ENCODE measurements at places on chromosomes 13 and 19.

DNA sequence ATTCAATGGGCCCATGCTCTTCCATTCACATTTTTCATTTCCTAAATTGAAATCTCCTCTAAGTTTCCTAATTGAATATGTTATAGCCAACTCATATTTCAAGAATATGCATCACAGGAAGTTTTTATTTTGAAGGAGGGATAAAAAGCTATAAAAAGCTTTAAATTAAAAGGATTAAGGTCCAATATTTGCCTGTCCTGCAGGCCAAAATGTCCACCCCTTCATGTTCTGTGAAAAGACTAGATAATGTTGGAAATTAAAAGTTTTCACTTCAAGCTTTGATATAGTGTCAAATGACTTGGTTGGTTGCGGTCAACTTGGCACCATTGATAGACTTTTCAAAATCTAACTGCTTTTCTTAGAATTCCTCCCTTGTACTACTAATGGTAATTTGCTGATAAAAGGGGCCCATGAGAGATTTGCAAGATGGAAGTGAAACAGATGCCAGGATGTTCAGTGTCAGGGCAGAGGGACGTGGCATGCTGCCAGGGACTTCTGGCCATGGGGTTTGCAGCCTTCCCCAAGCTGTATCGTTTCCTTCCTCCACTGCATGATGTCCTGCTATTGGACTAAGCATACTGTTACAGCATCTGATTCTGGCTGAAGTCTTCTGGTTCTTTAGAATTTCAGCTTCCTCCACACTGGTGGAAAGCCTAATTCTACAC is 547.3 kb upstream of the MIR17HG start:
- no peak for DNase-seq

DNA sequence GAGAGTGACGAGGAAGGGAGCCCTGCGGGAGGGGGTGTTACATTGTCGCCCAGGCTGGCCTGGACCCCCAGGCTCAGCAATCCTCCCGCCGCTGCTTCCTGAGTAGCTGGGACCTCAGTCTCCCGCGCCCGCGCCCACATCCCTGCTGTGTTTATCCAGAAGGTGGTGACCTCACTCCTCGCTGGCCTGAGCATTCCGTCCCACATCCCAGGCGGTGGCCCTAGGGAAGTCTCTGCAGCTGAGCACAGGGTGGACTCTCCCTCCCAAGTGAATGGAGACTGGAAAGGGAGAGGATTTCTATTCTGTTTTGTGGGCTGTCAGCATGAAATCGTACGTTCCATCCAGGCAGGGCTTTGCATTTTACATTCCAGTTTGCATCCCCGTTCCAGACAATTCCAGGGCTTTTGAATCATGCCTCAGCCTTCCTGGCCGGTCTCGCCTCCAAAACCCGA is 401 bp upstream of the ZNF765 start:
- DNase-seq: no peak

DNA sequence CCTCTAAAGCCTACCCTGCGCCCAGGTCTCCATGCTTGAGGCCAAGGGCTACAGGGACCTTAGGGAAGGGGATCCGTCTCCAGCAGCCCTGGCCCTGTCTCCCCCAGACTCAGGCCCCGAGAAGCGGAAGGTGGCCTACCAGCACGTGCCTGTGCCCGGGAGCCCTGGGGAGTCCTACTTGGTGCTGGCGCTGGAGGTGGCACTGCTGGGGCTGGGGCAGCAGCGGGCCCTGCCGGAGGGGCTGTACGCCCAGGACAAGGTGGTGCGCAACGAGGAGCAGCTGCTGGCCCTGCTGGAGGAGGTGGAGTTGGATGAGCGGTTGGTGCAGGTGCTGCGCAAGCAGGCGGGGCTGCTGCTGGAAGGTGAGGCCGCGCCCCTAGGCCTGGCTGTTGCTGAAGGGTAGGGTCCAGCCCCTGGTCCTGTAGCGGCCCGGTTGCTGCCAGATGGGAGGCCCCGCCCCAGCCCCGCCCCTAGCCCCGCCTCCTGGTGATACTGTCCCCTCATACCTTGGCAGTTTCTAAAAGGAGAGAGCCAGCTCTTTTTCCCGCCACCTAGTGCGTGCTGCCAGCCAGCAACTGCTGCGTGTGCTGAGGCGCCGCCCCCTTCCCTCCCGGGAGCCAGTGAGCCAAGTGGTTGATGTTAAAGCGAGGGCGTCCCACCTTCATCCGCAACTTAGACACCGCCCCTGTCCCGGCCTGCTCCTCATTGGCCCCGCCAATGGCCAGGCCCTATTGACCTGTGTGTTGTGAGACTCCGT is 22.6 kb downstream of the ZSWIM4 start:
- DNase-seq: no peak

- no peak for DNase-seq
These were observed 112.3 kb upstream of the KLF12 start for GRCh38 chr13:74246487-74246886.

GRCh38 chr13:26677156-26677555 is 83.4 kb downstream of the GPR12 start:
- DNase-seq: no peak

- DNase-seq: no peak
These were observed 48.6 kb upstream of the SHKBP1 start for GRCh38 chr19:40528078-40528477.

Data from activated B cell treated with CpG ODN at 0.5 μM for 24 hours (primary cell).